ENCODE measurements at places on chromosomes 7 and 10.
A peak's percentile ranks its signal among the peaks of the same experiment; 100 is the strongest.

DNA sequence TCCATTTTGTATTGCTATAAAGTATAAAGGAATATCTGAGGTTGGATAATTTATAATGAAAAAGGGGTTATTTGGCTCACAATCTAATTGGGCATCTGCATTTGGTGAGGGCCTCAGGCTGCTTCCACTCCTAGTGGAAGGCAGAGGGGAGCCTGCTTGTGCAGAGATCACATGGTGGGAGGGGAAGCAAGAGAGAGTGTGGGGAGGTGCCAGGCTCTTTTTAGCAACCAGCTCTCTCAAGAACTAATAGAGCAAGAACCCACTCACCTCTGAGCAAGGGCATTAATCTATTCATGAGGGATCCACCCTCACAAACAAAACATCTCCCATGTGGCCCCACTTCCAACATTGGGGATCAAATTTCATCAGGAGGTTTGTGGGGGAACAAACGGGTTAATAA lies 64.6 kb downstream of the OGDH start:
- DNase-seq = no peak

GRCh38 chr7:157412021-157412443 lies 75.2 kb downstream of the DNAJB6 start:
- no peak for DNase-seq

GRCh38 chr10:103197174-103197573 lies 4.1 kb upstream of the NT5C2 start:
- no peak for DNase-seq

- DNase-seq = no peak
These were observed 66.7 kb downstream of the EMX2 start for GRCh38 chr10:117609095-117609795.

DNA sequence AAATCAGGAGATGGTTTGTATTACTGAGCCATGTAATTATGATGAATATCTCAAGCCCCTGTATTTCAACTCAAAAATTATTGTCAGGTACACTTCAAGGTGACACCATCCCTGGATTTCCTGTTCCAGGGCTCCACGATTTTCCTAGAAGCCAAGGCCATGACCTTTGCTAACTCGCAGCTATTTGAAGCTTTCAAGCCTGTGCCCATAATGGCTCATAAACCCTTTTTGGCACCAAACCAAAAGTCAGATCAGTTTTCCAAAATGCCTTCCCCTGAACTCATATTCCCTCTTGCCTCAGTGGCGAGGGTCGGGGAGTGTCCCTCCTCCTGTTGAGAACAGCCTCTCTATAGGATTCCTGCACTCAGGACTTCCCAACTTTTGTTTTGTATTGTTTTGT lies 70.8 kb downstream of the HIP1 start:
- DNase-seq = no peak

GRCh38 chr10:128018236-128018635 lies 108.0 kb downstream of the MKI67 start:
- no peak for DNase-seq

GRCh38 chr10:119352807-119353206 lies 145.4 kb downstream of the GRK5 start:
- no peak for DNase-seq

GRCh38 chr7:37920305-37920848 lies at the start of gene EPDR1:
EPDR1 (plus strand) TSS chr7:37920640; CDS start chr7:37920940, 300 bp downstream.
- DNase-seq = peak; percentile 46

- DNase-seq = no peak
These were observed 57.5 kb upstream of the CHCHD3 start for GRCh38 chr7:133139350-133139749.

DNA sequence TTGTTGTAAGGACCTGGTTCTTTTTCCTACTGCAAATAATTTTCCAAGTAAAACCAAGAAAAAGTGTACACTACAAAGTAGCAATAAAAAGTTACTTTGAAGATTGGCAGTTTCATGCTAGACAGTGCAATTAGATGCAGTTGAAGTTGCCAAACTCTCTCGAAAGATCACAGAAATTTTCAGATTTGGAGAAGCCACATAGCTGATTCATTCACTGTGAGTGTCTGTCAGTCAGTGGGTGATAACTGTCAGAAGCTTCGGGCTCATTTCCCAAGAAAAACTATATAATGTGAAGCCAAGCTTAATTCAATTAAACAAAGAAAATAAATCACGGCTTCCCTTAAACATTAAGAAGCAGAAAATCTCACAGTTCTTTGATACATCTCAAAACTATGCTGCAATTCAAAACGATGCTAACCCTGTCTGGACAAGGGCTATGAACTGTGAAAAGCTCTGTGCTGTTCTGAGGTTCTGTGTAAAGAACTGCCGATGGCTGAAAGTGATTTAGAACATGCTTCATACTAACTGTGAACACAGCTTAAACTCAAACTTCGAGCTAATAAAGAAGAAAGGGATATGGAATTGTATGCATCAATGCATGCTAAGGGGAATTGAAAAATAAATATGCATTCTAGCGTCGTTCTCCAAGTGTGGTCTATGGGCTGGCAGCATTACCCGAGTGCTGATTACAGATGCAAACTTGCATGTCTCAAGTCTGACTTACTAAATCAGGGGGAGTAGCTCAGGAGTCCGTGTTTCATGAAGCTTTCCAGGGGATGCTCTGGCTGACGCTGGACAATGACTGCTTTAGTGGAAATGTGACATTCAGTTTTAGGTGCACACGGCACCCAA lies 557.4 kb downstream of the CALN1 start:
- no peak for DNase-seq

DNA sequence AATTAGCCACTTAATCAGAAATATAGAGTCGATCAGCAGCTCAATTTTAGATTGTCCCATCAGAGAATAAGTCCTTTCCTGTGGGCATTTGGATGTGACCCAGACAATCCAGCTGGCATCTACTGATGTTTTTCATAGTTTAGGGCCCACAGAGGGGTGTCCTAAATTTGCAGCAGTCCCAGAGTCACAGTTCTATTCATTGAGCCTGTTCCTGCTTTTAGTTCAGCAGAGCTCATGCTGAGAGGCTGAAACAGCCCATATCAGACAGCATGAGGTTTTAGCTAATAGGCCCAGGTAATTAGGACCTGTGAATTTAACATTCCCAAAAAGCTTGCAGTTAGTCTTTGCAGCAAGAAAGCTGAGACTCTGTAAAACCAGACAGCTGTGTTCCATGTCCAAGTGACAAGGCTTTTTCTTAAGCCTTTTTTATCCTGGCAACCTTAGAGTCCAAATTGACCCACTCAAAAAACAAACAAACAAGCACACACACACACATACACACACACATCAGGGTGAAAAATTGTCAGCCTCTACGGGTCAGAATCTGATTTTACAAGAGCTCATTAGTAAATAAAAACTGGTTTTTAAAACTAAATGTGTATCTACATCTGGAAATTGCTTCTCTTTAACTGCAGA lies 33.7 kb downstream of the ANKIB1 start:
- DNase-seq = no peak

GRCh38 chr7:67550801-67551436 lies 554.3 kb downstream of the TYW1 start:
- no peak for DNase-seq

- no peak for DNase-seq
These were observed 131.0 kb upstream of the C1GALT1 start for GRCh38 chr7:7051206-7051877.

DNA sequence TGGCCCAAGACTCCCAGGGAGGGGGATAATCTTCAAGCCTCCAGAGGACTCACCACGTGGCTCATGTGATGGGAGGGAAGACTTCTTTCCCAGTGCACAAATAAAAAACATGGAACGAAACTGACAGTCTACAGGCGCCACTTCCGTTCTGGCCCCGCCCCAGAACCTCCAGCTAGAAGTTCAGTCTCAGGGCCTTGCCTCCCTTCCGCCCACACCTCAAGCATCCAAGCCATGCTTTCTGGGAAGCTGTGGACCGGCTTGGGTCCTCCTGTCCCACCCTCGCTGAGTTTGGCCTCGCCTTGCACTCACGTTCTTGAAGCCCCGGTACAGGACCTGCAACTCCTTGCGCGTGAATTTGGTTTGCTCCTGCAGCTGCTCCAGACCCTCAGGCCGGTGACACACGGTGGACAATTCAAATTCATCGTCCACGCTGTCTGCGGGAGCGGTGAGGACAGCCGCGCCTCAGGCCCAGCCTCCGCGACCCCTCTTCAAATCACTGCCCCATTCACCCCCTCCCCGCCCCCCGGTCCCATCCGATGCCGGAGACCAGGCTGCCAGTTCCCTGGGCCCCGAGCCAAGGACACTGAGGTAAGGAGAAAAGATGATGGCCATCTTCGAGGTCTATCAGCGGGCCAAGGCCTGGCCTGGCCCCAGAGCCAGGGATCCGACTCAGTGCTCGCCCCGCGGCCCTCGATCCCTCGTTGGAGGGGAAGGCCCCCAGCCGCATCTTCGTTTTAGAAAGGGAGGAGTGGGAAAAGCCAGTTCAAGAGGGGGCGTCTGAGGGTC lies 10.7 kb upstream of the OGA start:
- no peak for DNase-seq

DNA sequence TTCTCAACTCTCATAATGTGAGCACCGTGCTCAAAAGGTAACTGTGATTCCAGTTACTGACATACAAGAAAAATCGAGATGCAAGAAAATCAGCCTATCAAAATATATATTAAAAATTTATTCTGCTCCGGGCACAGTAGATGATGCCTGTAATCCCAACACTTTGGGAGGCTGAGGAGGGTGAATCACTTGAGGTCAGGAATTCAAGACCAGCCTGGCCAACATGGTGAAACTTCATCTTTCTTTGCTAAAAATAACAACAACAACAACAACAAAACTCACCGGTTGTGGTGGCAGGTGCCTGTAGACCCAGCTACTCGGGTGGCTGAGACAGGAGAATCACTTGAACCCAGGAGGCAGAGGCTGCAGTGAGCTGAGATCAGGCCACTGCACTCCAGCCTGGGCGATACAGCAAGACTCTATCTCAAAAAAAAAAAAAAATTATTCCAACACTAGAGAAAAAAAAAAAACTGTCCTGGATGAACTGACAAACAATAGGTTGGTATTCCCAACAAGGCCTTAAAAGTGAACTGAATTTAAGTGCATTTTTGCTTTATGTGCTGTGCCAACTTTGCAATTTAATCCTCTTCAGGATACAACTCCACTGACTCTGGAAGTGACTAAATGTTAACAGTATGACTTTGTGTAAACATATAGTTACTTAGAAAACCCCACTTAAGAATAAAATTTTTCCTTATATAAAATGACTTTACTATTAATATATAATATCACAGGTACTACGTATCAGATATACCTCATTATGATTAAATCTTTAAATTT lies 51.1 kb downstream of the JMJD1C start:
- no peak for DNase-seq

- no peak for DNase-seq
These were observed 50.0 kb upstream of the KMT2E start for GRCh38 chr7:104963991-104964385.

- DNase-seq = no peak
These were observed 283.3 kb downstream of the TNS3 start for GRCh38 chr7:47298636-47299035.

GRCh38 chr7:88344956-88345832 lies 38.5 kb upstream of the STEAP4 start:
- DNase-seq = no peak

- DNase-seq = no peak
These were observed 24.7 kb upstream of the ADCYAP1R1 start for GRCh38 chr7:31027161-31027965.

GRCh38 chr7:85130702-85131101 lies 56.2 kb downstream of the SEMA3D start:
- DNase-seq = no peak

GRCh38 chr10:80202934-80203834 lies 2.2 kb downstream of the ANXA11 start:
- DNase-seq = no peak

- DNase-seq = no peak
These were observed 52.9 kb downstream of the VIPR2 start for GRCh38 chr7:159091480-159092475.

- no peak for DNase-seq
These were observed 11.5 kb downstream of the OR6B1 start for GRCh38 chr7:144011458-144012230.

DNA sequence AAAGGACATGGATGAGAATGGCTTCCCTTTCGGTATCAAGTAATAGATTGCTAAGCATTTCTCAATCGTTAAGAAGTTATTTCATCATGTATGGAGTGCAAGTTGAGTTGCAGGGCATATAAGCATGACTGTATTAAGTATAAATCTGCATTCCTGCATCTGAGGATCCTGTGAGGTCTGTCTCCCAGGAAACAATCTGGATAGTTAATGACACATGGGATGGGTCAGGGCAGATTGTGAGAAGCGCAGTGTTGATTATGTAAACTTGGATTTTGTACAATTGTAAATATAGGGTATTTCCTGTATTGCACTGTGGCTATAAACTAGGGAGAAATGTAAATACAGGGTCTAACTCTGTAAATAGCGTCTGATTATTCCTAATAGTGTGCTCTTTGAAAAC lies 102.6 kb downstream of the PLXDC2 start:
- DNase-seq = no peak

DNA sequence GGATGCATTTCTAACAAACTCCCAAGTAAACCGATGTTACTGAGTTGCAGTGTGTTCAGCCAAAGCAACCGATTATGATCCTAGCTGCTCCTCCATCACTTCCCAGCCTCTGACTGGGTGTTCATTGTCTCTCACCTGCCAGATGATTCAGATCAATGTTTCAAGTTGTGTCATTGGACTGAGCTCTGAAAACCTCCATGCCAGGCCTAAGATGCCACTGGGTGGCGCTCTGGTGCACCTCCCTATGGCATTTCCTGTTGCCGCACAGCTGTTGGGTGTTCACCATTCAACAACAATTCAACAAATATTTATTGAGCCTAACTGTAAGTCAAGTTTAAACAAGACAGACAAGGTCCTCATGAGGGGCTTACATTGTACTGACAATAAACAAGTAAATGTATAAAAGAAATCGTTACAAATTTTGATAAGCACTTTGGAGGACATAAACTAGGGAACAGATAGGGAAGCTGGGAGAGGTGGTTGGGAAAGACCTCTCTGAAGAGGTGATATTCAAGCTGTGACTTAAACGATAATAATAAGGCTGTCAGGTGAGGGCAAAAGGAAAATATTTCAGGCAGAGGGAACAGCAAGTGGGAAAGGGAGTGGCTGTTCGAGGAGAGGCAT lies 22.8 kb downstream of the RGR start:
- no peak for DNase-seq

DNA sequence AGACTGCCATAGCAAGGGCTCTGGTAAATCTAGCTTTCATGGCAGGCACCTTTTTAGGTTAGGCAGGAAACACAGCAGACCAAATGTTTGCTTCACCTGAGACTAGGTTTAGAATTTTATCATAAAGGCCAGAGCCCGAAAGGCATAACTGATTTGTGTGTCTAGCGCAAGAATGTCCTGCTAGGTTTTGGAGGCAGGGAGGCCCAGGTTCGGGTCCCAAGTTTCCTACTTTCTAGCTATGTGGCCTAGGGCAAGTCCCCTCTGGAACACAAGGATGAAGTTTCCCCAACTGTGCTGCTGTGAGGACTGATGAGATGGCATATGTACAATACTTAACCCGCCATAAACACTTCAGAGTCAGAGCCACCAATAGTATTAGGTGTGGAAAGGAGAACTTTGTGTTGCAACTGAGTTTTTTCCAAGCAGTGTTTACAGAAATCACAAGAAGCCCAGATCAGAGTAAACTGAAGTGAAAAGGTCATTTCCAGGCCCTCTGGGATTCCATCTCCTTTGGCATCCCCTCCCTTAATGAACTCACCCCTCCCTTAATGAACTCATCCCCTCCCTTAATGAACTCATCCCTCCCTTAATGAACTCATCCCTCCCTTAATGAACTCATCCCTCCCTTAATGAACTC lies 244.9 kb downstream of the SKAP2 start:
- DNase-seq = no peak

- no peak for DNase-seq
These were observed 2.4 kb downstream of the TCTN3 start for GRCh38 chr10:95691281-95691680.

- no peak for DNase-seq
These were observed 145.7 kb upstream of the FERD3L start for GRCh38 chr7:19290968-19291367.
